A549 (cell line): ENCODE measurements at places on chromosomes 4 and X.

DNA sequence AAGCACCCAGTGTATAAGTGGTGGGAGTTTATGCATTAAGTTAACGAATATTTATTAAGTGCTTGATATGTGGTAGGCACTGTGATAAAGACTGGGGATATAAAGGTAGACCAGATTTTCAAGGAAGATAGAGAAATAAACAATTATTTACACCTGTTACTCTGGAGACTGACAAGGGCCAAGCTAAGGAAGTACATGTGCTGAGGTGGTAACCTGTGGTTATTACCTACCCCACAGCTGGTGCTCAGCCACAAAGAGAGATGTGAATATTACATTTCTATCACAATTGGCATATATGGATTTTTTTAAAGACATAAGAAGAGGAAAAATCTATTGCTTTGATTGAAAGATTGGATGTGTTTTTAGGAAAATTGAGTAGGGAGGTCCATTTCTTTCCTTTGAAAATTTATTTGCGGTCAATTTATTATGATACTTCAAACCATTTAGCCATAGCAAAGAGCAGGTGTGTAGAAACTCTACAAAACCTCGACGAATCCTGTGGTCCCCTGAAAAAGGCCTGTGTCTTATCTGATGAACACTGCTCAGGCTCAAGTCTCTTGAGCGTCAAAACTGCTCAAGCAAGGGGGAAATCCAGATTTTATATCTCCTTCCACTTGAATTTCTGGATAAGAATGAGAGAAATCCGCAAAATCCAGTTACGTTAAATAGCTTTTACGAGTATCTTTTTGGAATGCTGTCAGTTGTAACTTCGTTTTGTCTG is 217.7 kb upstream of the HAND2 start:
- no peak for DNase-seq

DNA sequence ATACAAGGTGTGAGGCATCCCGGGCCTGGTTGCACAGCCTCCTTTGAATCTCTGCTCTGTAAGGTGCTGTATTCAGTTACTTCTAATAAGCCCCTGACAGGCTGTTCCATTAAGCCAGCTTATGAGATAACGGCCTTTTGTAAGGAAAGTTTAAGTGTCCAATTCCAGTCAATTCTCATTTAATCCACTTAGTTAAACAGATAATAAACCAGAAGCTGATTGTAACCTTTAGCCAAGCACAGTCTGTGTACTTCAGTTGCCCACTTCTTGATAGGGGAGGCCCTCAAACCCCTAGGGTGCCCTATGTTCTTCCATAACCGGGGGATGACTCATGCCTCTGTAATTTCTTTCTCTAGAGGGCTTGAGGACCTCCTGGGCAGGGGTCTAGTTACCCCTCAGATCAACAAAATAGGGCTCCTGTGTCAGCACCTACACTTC is 63.4 kb downstream of the RASL11B start:
- no peak for DNase-seq

- no peak for DNase-seq
These were observed 276.6 kb downstream of the ANK2 start for GRCh38 chr4:113325876-113326615.

DNA sequence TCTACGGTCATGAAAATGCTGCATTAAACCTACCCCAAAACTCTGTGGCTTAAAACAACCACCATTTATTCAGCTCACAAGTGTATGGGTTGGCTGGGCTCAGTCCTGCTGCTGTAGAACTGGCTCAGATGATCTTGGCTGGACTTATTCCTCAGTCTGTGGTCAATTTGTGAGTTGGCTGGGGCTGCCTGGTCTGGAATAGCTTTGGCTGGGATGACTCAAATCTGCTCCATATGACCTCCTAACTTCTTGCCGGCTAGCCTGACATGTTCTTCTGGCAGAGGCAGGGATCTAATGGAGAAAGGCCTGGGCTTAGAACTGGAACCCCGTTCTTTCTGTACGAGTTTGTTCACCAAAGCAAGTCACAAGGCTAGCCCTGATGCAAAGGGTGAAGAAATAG is 71.7 kb downstream of the CFAP299 start:
- DNase-seq = no peak

DNA sequence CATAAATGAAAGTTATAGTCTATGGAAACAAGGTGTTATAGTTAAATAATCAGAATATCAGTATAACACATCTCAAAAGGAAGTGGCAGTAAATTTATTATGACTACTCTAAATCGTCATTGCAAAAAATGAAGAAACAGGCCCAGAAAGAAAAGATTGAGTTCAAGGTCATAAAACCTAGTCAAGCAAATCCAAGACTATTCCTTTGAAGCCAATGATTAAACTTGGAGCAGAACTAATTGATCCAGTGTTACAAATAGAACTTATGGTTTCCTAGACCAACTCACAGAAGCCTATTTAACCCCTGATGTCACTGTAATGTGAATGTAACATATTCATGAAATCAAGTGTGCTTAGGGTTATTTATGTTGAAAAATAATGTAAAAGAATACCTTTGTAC is 1.9 kb downstream of the FAM199X start:
- DNase-seq = no peak

DNA sequence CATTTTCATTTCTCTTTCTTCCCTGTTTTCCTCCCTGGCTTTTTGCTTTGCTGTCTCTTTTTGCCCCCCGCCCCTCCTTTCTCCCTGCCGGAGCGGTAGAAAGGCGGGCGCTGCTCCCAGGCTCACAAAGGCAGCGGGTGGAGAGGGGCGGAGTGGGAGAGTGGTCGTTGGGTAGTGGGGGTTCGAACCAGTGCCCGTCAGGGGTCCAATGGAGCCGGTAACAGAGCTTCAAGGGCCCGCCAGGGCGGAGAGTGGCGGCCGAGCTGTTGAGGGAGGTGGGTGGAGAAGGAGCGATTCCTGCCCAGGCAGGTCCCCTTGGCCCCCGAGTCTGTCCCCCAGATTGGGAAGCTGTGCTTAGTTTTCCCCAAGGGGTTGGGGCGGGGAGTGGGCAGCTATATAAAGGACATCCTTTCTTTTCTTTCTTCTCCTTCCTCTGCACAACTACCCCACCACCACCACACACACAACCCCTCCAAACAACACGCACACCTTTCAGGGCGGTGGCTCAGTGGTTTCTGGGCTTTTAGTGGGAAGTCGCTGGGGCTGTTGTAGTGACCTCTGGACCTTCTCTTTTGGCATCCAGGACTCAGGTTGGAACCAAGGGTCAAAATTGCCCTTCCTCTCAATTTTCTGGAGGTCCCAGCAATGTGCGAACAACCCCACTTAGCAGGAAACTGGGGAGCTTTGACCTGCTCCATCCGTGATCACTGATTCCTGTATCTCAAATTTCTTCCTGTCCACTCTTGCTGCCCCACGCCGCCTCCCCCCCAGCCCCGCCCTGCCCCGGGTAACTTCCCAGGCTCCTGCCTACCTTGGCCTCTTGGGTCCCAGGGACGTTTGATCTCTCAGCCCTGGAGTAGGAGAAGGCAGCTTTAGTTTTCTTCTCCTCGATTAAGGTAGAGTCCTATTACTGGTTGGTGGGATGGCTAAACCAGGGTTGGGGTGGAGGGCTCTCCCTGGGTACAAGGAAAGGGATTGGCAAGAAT is 1.9 kb downstream of the EFNB1 start:
- DNase-seq = no peak

- DNase-seq = no peak
These were observed 326.5 kb downstream of the ASMT start for GRCh38 chrX:1941321-1941720.

GRCh38 chrX:96435378-96436035 is 249.1 kb upstream of the DIAPH2 start:
- no peak for DNase-seq

- no peak for DNase-seq
These were observed 511.4 kb upstream of the DIPK2B start for GRCh38 chrX:45712067-45712466.

DNA sequence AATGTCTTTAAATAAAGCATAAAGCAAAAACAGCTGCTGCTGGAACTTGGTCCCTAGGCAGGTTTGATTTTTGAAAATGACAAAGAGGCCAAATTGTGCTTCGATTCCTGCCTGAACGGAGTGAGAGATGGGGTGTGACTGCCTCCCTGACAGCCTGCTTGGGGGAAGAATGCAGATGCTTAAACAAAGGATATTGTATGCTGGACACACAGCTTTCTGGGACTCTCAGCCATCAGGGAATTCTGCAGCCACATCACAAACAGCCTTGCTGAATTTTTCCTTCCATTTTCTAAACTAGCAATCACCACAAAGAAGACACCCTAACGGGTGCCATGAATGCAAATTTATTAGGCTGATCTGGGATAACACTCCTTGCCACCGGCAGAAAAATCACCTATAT is 83.9 kb upstream of the CPEB2 start:
- DNase-seq = no peak

- DNase-seq = no peak
These were observed 58.3 kb upstream of the CD99 start for GRCh38 chrX:2632533-2633504.

GRCh38 chr4:25096251-25096980 is 63.8 kb downstream of the SEPSECS start:
- no peak for DNase-seq

- no peak for DNase-seq
These were observed 73.7 kb downstream of the BEND2 start for GRCh38 chrX:18146954-18147353.

DNA sequence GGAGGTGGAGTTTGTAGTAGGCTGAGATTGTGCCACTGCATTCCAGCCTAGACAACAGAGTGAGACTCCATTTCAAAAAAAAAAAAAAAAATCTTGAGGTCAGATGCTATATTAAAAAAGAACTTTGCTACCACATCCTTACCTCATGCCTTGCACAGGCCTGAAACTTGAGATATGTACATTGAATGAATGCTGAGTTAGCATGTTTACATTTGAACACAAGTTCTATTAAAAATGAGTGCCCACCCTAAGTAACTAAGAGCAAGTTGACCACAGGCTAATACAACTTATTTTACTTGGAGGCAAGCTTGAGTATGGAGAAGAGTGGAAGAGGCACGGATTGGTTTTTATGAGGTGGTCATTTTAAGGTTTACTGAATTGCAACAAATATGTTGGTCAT is 276.6 kb upstream of the GATB start:
- DNase-seq = no peak

DNA sequence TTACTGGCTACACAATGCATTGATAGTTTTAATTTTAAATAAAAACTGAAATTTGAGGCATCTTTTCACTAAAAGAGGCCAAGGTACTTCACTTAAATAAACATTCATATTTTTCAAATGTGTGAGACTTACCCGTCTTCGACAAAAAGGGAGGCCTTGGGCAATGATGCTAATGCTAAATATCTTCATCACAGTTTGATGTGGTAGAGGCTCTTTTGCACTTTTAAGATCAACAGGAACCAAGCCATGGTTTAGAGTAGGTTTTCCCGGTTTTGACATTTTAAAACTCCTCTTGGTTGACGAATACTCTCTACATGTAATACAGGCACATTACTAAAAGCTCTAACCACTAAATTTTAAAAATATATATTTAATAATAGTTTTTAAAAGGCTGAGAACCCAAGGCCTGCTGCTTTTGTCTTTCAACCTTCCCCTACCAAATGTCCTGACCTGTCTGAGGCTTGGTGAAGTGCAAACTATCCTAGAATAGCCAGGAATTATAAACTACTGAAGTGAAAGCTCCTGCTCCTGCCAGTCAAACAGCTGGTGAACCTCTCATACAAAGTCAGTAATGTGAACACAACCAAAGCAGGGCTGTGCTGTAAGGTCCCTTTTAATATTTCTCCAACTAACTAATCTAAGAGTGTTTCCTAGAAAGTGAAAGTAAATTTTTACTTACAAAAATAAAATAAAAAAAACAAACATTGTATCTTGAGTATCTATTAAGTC is 153.7 kb downstream of the FBXW7 start:
- no peak for DNase-seq

GRCh38 chr4:94256828-94257227 is 49.2 kb downstream of the SMARCAD1 start:
- peak; percentile 7 for DNase-seq

- DNase-seq = no peak
These were observed 169.9 kb upstream of the RBPJ start for GRCh38 chr4:26150948-26151347.

- no peak for DNase-seq
These were observed 14.0 kb upstream of the GABRA3 start for GRCh38 chrX:152465132-152465531.

DNA sequence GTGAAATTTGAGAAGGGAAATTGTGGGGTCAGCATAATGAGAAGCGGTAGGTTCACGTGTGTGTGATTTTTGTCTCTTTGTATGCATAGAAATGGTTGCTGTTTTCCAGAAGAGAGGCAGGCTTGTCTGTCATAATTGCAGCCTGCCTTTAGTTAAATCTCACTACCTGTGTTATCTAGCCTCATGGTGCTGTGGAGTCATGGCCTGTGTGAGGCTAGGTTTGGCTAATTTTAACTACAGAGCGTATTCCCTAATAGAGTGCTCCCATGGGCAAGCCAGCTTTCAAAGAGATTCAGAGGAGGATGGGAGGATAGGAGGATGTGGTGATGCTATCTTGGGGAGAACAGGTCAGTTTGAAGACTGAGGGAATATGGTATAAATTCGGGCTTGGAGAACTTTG is 23.6 kb downstream of the UPRT start:
- DNase-seq = no peak

- DNase-seq = no peak
These were observed 4.8 kb upstream of the GYG2 start for GRCh38 chrX:2823795-2824386.

DNA sequence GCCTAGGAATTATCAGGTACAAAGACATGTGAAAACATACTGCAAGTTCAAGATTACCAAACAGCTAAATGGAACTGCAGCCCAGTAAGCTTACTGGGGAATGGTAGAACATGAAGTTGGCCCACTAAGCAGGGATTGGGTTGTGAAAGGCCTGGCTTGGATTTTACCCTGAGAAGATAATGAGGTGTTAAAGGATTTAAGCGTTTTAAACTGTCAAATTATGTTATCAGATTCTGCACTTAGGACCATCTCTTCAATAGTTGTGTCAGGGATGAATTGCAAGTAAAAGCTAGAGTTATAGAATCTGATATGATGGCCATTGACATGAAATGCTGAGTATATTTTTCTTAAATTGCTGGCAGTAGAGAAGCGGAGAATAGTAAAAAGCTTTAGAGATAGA is 225.7 kb downstream of the GRID2 start:
- DNase-seq = no peak

- DNase-seq = peak; percentile 56
These were observed at the start of gene GYG2 for GRCh38 chrX:2828344-2828958. Gene GYG2, plus strand, starts transcription at chrX:2828930. Its CDS starts 1,259 bp downstream, at chrX:2830189.

- no peak for DNase-seq
These were observed 55.8 kb upstream of the ENPP6 start for GRCh38 chr4:184273166-184274147.

- no peak for DNase-seq
These were observed 5.8 kb upstream of the SEPTIN11 start for GRCh38 chr4:76943790-76944189.

DNA sequence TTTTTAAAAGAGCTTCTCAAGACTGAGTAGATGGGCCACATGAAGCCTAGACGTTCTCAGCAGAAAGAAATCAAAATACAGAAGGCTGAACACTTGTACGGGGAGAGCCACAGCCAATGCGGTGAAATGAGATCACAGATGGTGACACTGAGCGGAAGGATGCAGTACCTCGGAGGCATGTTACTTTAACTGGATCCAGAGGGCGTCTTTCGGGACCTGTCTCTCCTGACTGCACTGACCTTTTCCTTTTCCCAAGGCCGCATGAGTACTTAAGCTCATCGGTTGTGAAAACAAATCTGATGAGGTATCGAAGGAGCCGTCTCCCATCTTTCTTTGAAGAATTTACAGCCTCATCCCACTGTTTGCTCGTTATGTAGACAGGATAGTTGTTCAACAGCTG is 32.6 kb downstream of the BEND4 start:
- no peak for DNase-seq
